ENCODE measurements at places on chromosomes 2 and 18.
A peak's percentile ranks its signal among the peaks of the same experiment; 100 is the strongest.

- DNase-seq = peak; percentile 84
These were observed at the start of gene ASB1 for GRCh38 chr2:238426568-238427434. Gene ASB1 (plus strand): TSS chr2:238426927. CDS start chr2:238427071, 144 bp downstream.

DNA sequence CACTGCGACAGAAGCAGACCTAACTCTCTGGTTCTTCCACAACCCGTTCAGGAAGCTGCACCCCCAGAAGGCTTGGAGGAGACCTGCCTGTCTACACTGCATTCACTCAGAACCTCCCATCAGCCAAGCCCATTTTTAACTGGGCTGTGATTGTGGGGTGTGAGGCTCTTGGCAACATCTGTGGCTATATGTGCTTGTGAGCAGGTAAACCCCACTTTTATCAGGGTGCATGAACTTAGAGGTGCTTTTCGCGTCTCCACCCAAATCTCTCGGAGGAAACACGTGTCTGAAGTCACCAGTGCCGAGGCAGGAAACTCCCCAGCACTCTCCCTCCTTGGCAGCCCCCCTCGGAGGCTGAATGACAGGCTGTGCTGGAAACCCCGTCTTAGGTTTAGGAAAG is 158.2 kb upstream of the SALL3 start:
- DNase-seq = no peak

DNA sequence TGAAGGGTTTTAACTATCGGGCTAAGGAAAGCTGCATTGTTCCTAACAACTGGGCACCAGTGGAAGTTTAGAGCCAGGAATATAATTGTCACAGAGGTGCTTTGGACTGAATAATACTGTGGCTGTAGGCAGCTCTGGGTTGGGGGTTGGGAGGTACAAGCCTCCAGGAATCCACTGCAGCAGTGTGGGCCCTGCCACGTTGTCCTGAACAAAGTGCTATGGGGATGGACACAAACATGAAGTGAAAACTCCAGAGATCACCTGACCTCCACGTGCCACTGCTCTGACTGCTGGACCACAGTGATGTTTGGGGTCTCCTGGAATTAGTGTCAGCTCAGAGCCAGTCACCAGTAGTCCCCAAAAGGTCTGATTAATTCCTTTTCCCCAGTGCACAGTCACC is 110.9 kb downstream of the BCL2 start:
- DNase-seq = no peak

- no peak for DNase-seq
These were observed 17.7 kb upstream of the ZDBF2 start for GRCh38 chr2:206256706-206257205.

- DNase-seq = no peak
These were observed 137.3 kb downstream of the RNF152 start for GRCh38 chr18:61755555-61755954.

DNA sequence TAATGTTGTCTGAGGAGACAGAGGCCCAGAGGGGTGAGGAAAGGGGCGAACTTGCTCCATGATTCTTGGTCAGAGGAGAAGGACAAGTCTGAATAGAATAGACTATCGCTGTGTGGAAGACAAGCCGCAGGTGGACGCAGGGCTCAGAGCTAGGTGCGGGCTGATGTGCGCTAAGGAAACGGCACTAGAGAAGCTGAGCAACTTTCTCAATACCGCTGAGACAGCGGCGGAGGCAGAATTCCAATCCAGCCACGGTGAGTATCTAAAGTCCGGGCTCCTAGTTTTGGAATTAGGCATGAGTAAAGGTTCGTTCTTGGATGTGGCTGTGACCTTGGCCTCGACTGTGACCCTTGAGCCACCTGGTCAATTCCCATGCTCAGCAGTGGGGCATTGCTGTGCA is 47.8 kb downstream of the CAPN13 start:
- DNase-seq = peak; percentile 16

Data from testis (tissue), 5 donors.